ENCODE measurements at places on chromosomes 11 and 22. TPM values are rescaled to one million over a fixed set of nuclear protein-coding genes. Genes with fewer than 3 reads are reported as not detected.

Gene MIAT
- total RNA-seq, result 0.50 TPM

Gene LRRN4CL
- total RNA-seq, result 2.2 TPM

Gene TUT1
- total RNA-seq, result 5.0 TPM

Gene NCR3LG1
- 3.2 TPM for total RNA-seq

Gene ROBO3
- 12.4 TPM for total RNA-seq

Gene GLYAT
- total RNA-seq, result not detected
